ENCODE measurements at places on chromosomes 4 and X.

DNA sequence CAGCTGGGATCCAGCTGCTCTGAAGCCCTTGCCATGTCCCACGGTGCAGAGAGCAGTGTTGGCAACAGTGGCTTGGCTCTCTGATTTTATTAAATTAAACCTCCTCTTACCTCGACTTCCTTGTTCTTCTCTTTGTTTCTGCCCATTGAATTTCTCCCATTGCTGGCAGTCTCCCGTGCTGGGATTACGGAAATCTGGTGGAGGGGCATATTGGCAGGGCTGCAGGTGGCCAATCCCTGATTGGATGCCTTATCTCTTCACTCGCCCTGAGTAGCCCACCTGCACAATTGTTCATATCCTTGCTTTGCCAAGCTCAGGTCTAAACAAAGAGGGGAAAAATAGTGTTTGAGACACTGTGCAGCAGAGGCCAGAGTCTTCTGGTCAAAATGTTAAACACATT lies 493.9 kb downstream of the TMA16 start:
- DNase-seq, result no peak

DNA sequence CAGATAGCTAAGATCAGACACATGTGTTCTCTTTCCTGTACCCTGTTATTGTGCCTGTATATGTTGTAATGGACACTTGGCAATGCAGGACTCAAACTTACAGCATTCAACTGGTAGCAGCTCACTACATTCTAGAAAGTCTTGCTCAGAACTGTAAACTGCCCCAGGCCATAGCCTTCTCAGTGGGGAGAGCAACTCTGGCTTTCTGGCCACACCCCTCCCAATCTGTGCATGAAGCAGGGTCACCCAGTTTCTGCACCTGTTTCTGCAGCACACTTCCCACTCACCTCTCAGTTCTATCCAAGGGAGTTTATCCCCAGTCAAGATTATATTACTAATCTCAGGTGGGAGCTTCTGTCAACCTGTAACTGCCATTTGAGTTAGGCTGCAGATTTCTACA lies 38.9 kb upstream of the TBX22 start:
- DNase-seq, result no peak

GRCh38 chrX:104432321-104432720 lies 133.7 kb upstream of the IL1RAPL2 start:
- DNase-seq, result no peak

- DNase-seq, result no peak
Measured at GRCh38 chrX:15349046-15349445, 13.7 kb upstream of the PIGA start.

- no peak for DNase-seq
Measured at GRCh38 chr4:169226565-169226964, 44.2 kb downstream of the SH3RF1 start.

GRCh38 chr4:8073206-8073863 lies 85.3 kb downstream of the ABLIM2 start:
- DNase-seq, result no peak

DNA sequence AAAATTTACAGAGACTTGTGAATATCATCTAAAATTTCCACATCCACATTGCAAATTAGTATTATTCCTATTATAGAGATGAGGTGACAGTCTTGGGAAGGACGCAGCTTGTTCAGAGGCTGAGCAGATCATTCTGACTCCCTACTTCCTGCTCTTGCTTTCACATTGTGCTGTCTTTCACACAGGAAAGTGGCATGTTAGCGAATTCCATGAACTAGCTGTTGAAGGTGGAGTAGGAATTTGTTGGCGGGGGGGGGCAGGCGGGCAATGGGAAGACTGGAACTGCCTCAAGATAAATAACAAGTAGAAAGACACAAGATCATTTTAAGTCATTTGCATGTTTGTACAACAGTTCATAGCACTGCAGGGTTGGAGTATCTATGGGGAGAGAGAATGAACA lies 2.3 kb downstream of the PF4V1 start:
- no peak for DNase-seq

- no peak for DNase-seq
Measured at GRCh38 chrX:1754077-1754476, 139.2 kb downstream of the ASMT start.

DNA sequence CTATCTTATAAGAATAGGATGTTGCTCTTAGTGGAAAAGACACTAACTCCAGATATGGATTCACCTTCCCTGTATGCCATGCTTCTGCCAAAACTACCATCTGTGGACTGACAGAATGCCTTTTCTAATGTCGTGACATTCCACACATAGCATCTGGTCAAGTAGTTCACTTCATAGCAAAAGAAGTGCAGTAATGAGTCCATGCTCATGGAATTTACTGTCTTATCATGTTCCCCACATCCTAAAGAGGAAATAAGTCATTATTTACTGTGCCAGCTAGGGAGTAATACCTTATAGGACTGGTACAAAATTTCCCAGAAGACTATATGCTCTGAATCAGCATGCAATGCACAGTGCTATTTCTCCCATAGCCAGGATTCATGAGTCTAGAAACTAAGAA lies 562.4 kb downstream of the TLL1 start:
- no peak for DNase-seq

- DNase-seq, result peak; percentile 66
Measured at GRCh38 chr4:112515198-112516065, 548 bp downstream of the NEUROG2 start.

GRCh38 chr4:53037892-53038291 lies 175.8 kb downstream of the RASL11B start:
- no peak for DNase-seq

DNA sequence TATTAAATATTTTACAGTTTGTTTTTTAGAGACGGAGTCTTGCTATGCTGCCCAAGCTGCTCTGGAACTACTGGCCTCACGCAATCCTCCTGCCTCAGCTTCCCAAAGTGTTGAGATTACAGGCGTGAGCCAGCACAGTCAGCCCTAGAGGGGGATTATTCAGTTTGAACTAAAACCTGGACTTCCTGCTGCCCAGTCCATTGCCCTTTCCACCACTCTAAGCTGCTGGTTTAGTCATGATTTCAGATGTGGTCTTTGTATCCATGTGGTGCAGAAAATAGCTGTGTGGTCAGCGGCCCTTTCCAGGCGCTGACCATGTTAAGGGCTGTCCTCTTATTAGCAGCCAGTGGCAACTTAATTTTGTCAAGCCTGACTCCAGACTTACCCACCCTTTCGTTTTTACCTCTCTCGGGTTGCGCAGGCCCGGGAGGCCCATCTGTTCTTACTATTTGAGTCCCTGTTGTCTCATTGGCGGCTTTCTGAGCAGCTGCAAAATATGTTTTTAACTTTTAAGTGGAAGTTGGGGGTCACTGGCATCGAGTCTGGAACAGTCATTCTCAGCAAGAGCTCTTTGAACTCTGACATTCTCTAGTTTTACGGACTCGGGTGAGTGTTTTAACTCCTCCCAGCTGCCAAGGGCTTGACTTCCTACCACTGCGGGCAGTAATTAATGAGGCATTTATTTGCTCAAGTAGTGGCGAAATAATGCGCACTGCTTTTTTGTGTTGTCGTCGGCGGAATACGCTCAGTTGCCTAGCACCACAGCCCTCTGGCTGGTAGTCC lies 773 bp upstream of the VMA21 start:
- peak; percentile 64 for DNase-seq

Measured in upper lobe of right lung (tissue), 1 donor.